NCI-H146 (cell line): ENCODE measurements at places on chromosomes 7 and 10.

DNA sequence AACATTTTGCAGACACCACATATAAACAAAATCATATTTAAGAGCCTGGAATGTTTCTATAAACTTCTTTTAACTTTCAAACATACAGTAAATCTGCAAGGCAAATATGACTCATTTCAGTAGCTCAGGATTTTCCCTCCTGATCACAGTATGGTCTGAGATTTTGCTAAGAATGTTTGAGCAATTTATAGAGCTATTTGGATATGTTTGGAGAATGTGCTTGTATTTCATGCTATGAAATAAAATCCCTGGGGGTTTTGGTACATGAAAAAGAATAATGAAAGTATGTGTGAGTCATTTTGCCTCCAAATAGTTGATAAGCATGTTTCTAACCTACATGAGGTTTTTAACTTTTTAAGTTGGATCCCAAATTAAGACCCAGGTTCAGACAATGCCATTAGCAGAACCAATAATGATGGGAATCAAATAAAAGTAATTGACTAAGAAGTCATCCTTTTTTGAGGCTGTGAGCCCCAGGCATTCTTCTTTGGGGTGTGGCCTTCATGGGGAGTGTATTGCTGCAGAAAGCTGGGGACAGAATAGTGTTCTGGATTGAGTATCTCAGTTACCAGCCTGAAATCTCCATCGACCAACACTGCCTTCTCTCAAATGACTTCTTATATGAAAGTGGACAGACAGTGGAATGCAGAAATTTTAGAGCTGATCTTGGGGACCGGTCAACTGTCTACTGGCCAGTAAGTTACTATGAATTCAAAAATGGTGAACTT, 66.1 kb upstream of the AGBL3 start:
- no peak for DNase-seq

DNA sequence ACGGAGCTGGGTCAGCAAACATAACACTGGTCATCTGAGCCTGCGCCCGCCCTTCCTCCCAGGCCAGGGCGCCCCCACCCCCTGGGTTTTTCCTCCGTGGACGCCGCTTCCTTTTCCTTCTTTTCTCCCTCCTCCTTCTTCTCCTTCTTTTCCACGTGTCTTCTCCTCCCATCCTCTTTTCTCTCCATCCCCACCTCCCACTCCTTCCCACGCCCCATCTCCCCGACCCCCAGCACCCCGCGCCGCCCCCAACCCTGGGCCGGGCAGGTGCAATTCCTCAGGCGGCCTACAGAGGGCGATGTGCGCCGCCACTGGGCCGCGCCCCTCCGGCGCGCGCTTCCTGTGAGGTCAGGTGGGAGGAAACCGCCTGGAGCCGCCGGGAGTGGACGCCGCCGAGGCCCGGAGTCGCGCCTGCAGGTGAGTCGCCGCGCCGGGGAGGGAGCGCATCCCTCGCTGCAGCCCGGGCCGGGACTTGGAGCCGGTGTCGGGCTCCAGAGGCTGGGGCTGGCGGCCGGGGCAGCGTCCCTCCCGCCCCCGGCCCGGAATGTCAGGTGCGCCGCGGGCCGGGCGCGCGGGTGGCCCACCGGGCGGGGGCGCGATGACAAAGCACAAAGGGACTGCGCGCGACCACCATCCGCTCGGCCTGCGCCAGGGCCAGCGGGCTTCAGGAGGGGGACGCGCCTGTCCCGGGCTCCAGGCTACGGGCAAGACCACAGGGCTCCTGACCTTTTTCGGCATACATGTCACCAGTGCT, at the start of gene FAM241B:
FAM241B (plus strand) TSS at position 351 of the 754 bp plus-strand sequence. CDS start 1,497 bp downstream, outside the sequence.
- DNase-seq: peak; percentile 80

DNA sequence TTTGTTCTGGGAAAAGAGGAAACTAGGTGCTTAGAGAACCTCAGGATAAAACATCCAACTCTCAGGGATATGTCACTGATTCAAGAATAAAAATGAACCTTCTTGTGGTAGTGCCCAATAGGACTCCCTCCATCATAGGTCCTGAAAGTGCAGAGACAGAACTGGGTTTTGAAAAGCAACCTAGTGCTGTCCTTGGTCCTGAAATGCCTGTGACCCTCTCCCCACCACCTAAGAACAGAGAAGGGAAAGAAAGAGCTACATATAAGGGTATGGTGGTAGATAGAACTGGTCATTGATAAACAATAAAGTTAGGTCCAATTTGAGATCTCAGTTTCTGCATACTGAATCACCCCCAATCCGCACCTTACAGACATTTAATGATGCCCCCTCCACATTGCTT, 953.3 kb downstream of the XPNPEP1 start:
- no peak for DNase-seq

DNA sequence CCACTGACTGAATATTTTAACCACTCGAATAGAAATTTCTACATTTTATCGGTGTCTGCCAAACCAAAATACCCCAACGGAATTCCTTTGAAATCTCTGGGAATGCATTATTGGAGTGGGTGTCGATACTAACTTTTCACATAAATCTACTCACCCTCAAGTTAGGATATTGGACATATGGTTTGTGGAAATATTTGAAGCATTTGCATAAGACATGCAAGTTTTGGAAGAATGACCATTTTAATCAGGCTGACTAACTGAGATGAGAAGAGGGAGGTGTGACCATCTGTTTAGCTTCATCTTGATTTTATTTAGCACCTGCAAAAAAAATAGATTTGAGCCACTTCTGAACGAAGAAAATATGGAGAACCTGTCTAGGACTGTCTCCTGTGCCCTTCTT, 61.2 kb downstream of the KLF6 start:
- DNase-seq: no peak

DNA sequence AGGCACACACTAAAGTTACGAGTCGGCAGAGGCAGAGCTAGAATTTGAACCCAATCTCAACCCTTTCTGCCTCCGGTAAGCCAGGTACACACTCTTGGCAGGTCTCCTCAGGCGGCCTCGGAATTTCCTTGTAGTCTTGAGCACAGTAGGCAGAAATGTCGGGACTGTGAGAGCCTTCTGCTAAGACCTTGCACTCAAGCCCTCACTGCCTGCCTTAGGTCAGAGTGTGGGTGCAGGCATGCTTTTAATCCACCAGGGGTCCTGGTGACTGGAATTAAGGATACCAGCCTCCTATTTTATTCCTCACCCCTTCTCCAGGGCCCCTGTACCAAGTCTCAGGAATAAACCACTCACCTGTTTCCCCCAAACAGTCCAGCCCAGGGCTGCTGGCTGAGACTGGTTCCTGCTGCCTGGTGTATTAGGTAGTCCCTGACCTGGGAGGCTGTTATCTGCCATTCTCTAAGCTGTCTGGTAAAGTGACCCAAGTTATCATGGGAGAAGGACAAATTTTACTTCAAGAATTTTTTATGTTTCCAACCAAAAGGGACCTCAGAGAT, 855 bp downstream of the ATP6V1F start:
- DNase-seq: peak; percentile 60

GRCh38 chr10:115107830-115108229, 14.7 kb downstream of the ATRNL1 start:
- DNase-seq: no peak

- DNase-seq: no peak
These were observed 14.1 kb downstream of the PDZD8 start for GRCh38 chr10:117360994-117361667.

- no peak for DNase-seq
These were observed 301.1 kb downstream of the GFRA1 start for GRCh38 chr10:115971921-115972320.

- no peak for DNase-seq
These were observed 39.2 kb downstream of the MGMT start for GRCh38 chr10:129506101-129506797.

GRCh38 chr7:144821067-144821466, 14.8 kb downstream of the TPK1 start:
- peak; percentile 33 for DNase-seq

GRCh38 chr10:102927311-102928010, 9.4 kb downstream of the CNNM2 start:
- no peak for DNase-seq

- no peak for DNase-seq
These were observed 63.2 kb downstream of the PRPF18 start for GRCh38 chr10:13649844-13650520.

DNA sequence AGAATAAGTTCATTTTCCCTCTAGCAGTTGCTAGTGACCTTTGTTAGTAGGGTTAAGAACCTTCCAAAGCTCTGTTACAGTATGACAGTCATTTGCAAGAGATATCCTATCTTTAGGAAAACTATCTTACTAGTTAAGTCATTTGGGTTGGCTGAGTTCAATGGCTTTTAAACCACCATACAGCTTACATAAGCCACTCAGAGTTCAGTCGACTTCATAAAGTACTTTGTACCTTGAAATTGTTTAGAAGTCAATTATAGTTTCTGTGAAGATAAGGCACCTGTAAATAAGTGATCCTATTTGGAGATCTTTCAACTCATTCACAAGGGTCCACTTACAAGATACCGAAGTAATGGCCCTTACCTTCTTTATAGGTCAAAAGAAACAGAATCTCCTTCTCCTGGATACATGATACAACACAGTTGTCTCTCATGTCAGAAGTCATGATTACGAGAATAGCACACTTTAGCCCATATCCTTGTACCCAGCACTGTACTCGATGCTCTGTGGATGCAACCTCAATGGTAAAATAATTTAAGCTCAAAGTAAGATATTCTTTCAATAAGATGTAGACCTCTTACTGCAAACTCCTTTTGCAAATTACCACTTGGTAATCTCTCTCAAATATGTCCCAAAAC, 11.9 kb upstream of the ABCC2 start:
- DNase-seq: no peak

DNA sequence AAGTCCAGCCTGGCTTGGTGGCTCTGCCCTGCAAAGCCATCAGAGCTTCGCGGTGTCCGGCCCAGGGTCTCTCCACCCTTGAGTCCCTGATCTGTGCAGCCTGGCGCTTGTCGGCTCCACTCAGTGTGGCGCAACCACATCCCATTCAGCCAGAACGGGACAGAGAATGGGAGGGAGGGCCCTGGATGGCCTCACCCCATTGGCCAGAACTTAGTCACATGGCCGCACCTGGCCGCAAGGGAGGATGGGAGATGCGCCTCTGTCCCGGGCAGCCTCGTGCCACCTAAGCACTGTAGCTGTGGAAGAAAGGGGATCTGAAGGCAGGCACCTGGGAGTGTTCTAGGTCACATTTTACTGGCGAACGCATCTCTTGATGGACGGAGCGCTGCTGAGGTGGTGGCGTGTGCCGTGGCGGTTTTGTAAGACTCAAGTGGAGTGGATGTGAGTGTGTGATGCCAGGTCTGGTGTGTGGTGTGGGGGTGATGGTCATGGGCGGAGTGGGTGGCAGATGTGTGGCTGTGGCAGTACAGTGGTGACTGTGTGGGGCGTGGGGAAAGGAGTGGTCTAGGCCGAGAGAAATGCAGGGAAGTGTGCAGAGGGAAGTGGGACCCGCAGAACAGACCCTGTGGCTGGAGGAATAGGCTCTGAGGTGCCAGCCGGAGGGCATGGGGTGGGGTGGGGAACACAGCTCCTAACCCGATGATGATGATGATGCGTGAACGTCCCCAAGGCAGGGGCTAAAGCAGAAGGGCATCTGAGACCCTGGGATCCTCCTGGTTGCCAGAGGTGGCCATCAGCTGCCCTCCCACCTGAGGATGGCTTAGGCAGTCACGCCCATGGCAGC, 19.0 kb downstream of the CLEC2L start:
- no peak for DNase-seq

- no peak for DNase-seq
These were observed 364.8 kb downstream of the SFMBT2 start for GRCh38 chr10:7045891-7046599.

- DNase-seq: no peak
These were observed 99.1 kb downstream of the TAX1BP1 start for GRCh38 chr7:27839099-27839498.

DNA sequence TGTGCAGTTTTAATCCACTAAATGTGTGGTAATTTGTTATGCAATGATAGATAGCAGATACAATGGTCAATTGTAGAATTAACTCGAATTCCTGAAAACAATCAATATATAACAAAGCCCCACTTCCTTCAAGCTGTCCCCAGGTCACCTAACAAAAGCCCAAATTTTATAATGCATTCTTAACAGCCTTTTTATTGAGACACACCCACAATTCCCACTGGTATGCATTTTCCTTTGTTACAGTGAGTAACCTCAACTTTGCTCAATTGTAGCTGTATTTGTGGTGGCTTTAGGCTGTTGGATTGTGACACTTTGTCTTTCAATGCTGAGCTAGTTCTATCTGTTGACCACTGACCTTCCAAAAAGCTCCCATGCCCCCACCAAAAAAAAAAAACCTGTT, 279.8 kb upstream of the CACNA2D1 start:
- DNase-seq: no peak

GRCh38 chr7:146655928-146656797, 539.6 kb downstream of the CNTNAP2 start:
- DNase-seq: peak; percentile 85

DNA sequence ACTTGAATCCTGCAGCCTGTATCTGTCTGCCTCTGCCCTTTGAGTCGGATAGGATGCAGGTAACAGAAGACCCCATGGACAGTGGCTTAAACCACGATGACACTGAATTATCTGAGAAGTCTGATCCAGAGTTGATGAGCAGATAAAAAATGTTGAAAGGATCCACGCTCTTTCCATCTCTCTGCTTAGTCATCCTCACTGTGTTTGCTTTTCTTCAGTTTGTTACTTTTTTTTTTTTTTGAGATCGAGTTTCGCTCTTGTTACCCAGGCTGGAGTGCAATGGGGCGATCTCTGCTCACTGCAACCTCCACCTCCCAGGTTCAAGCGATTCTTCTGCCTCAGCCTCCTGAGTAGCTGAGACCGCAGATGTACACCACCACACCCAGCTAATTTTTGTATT, 36.9 kb upstream of the GOLGA7B start:
- DNase-seq: no peak

- DNase-seq: no peak
These were observed 256.5 kb upstream of the PPP2R2D start for GRCh38 chr10:131644289-131644688.

- DNase-seq: no peak
These were observed 81.1 kb upstream of the TRIM24 start for GRCh38 chr7:138378741-138379559.

- DNase-seq: no peak
These were observed 227.9 kb downstream of the WDR37 start for GRCh38 chr10:1284076-1284475.

DNA sequence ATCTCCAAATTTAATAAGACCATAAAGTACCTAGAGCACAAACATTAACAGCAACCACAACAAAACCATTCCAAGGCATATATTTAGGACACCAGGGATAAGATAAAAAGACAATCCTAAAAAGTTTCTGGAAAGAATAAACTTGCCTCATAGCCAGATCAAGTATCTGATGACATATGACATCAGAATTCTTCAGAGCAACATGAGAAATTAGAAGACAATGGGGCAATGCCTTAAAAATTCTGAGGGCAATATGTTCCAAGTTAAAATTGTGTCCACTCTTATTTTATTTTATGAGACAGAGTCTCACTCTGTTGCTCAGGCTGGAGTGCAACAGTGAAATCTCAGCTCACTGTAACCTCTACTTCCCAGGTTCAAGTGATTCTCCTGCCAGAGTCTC, 2.8 kb downstream of the EFCAB10 start:
- no peak for DNase-seq

DNA sequence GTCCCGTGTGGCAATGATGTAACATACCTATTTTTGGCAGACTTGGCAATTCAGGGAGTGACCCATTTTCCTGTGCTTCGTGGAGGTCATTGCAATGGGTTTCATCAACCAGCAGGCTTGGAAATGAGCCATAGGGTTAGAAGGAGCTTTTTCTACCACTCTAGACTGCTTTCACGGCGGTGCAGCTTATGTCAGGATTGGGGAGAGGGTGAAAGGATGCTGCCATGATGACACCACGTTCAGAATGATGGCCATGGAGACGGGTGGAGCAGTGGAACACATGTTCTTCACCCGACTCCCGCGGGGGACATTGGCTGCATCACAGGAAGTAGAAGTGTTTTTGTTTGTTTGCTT, 220.2 kb downstream of the EMX2 start:
- DNase-seq: peak; percentile 29
